ENCODE measurements at places on chromosomes 1 and 21. TPM values are rescaled to one million over a fixed set of nuclear protein-coding genes. Genes with fewer than 3 reads are reported as not detected.

Gene ELF3
- 59.7 TPM for polyA plus RNA-seq

Gene IGSF9
- polyA plus RNA-seq = 14.8 TPM

GRCh38 chr1:14118691-14119485 is 418.9 kb downstream of the PRDM2 start:
- no peaks in the 10 kb centered on the region for H3K4me1 ChIP-seq
- no peaks in the 10 kb centered on the region for H3K27me3 ChIP-seq
- no peak overlapping the region for H3K4me3 ChIP-seq

DNA sequence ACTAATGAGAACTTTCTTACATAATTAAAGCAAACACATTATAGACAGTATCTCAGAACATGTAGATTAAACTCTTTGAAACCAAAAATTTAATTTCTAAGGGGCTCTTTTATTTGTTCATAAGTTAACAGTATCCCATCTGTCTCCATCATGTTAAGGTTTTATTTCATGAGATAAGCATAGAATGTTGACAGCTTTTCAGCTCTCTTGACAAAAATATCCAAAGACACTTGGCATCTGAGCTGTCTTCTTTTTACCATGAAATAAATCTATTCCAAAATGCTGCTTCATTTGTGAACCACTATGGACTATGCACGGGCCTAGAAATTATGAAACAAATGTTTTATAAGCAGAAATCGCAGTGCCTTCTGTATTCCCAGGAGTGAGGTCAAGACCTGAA is 45.2 kb downstream of the SCYL3 start:
- H3K27me3 ChIP-seq = no peaks in the 10 kb centered on the region
- no peaks in the 10 kb centered on the region for H3K36me3 ChIP-seq
- H3K27ac ChIP-seq = no peak overlapping the region
- no peak overlapping the region for H3K4me3 ChIP-seq
- no peak for DNase-seq

DNA sequence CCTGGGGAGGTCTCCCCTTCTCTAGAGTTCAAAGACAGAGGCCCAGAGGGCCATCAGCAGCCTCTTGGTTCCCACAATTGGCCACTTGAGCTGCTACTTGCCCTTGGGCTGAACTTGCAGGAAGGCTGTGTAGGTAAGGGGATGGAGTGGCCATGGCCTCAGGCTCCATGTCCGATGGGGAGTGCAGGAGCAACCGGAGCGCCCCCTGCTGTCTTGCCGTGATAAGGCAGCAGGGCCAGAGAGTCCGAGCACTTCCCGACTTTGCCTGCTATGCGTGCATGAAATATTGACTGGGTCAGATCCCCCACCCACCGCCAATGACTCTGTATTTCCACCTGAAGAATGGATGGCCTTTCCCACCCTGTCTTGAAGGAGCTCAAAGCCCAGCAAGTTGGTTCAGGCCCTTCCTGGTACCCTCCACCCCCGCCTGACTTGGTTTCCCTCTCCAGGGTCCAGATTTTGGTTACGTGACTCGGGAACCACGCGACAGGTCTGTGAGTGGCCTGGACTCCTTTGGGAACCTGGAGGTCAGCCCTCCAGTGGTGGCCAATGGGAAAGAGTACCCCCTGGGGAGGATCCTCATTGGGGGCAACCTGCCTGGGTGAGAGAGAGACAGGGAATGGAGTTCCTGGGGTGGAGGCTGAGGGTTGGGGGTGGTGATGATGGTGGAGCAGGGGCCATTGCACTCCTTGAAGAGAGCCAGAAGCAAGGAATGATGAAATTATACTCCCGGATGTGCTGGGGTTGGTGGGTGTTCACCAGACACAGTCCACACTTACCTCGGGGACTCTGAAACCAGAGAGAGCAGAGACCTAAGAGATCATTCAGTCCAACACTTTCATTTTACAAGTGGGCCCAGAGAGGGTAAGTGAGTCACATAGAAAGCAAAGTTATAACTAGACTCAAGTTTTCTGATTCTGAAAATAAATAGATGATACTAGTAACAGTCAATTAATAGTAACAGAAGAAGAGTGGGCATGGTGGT is 25.6 kb downstream of the PADI3 start:
- no peak overlapping the region for H3K27ac ChIP-seq
- no peaks in the 10 kb centered on the region for H3K27me3 ChIP-seq
- H3K36me3 ChIP-seq = no peaks in the 10 kb centered on the region
- DNase-seq = peak; percentile 52
- peaks cover 10% of the 10 kb centered on the region for H3K4me1 ChIP-seq

Gene ETV3
- 22.6 TPM for polyA plus RNA-seq

- H3K36me3 ChIP-seq = no peaks in the 10 kb centered on the region
- peak; percentile 28 for DNase-seq
- H3K27ac ChIP-seq = no peak overlapping the region
- no peak overlapping the region for H3K4me3 ChIP-seq
- no peaks in the 10 kb centered on the region for H3K27me3 ChIP-seq
- H3K4me1 ChIP-seq = peaks cover 6% of the 10 kb centered on the region
These were observed 50.8 kb downstream of the CHD5 start for GRCh38 chr1:6129313-6129712.

Gene PRAMEF13
- not detected for polyA plus RNA-seq

Gene SLAMF8
- polyA plus RNA-seq = 0.46 TPM

Gene C1orf226
- 4.0 TPM for polyA plus RNA-seq

DNA sequence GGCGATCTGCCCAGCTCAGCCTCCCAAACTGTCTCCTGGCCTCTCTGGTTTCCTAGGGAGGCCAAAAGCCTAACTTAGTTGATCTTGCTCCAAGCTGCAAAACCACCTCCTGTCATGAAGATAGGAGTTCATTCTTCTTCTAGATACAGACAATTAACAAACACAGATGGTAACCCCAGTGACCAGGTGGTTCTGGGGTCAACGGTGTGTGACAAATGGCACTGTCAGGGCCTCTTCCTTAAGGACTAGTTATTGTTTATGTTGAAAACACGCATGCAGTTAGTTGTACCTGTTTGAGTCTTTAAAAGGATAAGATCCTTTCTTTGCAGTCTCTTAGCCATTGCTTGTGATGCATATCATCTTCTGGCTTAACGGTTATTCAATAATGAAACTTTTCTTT is 4.6 kb upstream of the UMODL1 start:
- H3K27ac ChIP-seq = no peak overlapping the region
- no peak for DNase-seq
- peaks cover 13% of the 10 kb centered on the region for H3K4me1 ChIP-seq
- no peaks in the 10 kb centered on the region for H3K36me3 ChIP-seq
- no peak overlapping the region for H3K4me3 ChIP-seq

DNA sequence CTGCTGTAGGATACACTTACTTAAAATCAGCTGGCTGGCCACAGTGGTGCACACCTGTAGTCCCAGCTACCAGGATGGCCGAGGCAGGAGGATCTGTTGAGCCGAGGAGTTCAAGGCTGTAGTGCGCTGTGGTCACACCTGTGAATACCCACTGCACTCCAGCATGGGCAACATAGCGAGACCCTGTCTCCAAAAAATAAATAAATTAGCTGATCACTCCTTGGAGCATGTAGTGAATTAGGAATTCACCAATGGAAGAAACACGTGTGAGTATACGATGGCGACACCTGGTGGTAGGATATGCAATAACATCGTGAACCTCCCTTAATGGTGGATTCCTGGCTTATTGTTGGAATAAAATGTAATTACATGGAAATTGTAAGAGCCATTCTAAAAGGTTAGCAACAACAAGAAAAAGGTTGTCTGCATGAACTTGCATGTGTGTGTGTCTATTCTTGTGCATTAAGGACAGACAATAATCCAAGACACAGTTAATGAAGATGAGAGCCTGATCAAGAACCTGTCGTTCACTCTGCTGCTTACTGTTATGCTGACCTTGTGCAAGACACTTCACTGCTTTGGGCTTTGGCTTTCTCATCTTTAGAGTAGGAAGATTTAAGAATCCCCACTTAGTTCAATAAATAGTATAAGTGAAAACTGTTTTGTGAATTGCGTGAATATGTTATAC is 38.6 kb upstream of the COX20 start:
- no peak overlapping the region for H3K27ac ChIP-seq
- no peaks in the 10 kb centered on the region for H3K36me3 ChIP-seq
- H3K27me3 ChIP-seq = no peaks in the 10 kb centered on the region
- DNase-seq = no peak
- no peak overlapping the region for H3K4me3 ChIP-seq

DNA sequence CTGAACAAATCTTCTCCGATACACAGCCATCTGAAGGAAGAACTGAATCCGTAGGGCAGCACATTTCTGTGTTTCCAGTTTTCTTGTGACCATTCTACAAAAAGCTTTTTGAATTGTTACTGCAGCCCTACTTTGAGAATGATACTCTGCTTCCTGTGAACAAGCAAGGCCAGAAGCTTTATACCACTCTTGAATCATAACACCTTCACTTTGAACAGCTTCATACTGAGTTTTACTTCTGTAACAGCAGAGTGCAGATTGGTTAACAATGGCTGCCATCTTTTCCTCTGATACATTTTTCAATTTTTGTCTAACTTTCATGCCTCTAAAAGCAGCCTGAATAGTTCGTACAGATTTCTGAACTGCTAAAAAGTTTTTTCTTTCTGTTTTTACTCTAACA is 33.6 kb upstream of the F13B start:
- no peak overlapping the region for H3K27ac ChIP-seq
- H3K36me3 ChIP-seq = no peaks in the 10 kb centered on the region
- no peaks in the 10 kb centered on the region for H3K27me3 ChIP-seq
- no peaks in the 10 kb centered on the region for H3K4me1 ChIP-seq
- DNase-seq = no peak

Gene AMY2A
- not detected for polyA plus RNA-seq

GRCh38 chr1:63475761-63476160 is 47.3 kb downstream of the ITGB3BP start:
- H3K4me3 ChIP-seq = no peak overlapping the region
- DNase-seq = no peak
- no peaks in the 10 kb centered on the region for H3K36me3 ChIP-seq
- H3K27ac ChIP-seq = no peak overlapping the region

Gene UTS2
- 0.26 TPM for polyA plus RNA-seq

- no peaks in the 10 kb centered on the region for H3K36me3 ChIP-seq
- no peak overlapping the region for H3K4me3 ChIP-seq
- no peaks in the 10 kb centered on the region for H3K27me3 ChIP-seq
- H3K4me1 ChIP-seq = peaks cover 26% of the 10 kb centered on the region
These were observed 118.3 kb downstream of the TGFB2 start for GRCh38 chr1:218463194-218464156.

DNA sequence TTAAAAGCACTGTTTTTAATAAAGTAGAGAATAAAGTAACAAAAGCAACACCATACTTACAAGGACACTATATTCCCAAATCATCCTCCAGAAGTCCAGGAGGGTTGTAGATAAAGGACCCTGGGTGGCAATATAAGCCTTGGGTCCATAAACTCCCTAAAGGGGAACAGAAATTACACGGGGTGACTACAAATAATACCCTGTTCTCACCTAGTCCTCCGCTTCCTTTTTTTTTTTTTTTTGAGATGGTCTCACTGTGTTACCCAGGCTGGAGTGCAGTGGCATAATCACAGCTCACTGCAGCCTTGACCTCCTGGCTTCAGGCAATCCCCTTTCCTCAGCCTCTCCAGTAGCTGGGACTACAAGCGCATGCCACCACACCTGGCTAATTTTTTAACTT is 13.1 kb downstream of the PTPN22 start:
- H3K27me3 ChIP-seq = no peaks in the 10 kb centered on the region
- no peaks in the 10 kb centered on the region for H3K36me3 ChIP-seq
- H3K27ac ChIP-seq = no peak overlapping the region

DNA sequence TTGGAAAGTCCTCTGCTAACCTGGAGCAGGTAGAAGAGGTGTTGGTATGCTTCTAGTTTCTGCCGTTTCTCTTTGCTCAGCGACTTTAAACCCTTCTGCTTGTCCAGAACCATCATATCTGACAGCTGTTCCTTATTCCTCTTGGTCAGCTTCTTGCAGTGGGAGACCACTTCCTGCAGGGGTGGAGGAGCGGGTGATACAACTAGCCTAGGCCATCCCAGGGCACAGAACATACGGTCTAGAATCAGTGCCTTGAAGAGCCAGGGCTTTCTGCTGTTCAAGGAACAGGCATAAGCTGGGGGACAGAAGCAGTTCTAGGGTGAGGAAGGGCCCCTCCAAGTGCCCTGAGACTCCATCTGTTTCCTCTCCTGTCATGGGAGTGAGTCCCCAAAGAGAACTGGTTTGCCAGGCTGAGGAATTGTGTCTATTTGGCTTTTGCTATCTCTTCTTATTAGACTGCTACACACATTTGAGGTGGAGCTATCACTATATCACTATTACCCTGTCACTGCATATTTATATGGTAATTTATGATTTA is 32.5 kb downstream of the IQGAP3 start:
- DNase-seq = no peak
- H3K27ac ChIP-seq = no peak overlapping the region
- H3K4me1 ChIP-seq = no peaks in the 10 kb centered on the region
- H3K36me3 ChIP-seq = peaks cover 4% of the 10 kb centered on the region
- no peak overlapping the region for H3K4me3 ChIP-seq
- no peaks in the 10 kb centered on the region for H3K27me3 ChIP-seq

GRCh38 chr1:182120411-182121258 is 59.1 kb upstream of the ZNF648 start:
- no peak overlapping the region for H3K4me3 ChIP-seq
- H3K4me1 ChIP-seq = no peaks in the 10 kb centered on the region
- DNase-seq = no peak
- H3K36me3 ChIP-seq = no peaks in the 10 kb centered on the region
- no peaks in the 10 kb centered on the region for H3K27me3 ChIP-seq

Gene TMEM240
- polyA plus RNA-seq = 4.1 TPM

GRCh38 chr1:84582802-84583587 is 8.8 kb upstream of the CTBS start:
- H3K27me3 ChIP-seq = no peaks in the 10 kb centered on the region
- no peaks in the 10 kb centered on the region for H3K4me1 ChIP-seq
- no peak overlapping the region for H3K27ac ChIP-seq
- no peak overlapping the region for H3K4me3 ChIP-seq

GRCh38 chr1:220526294-220526693 is 1.6 kb upstream of the MARK1 start:
- H3K4me1 ChIP-seq = no peaks in the 10 kb centered on the region
- peaks cover 23% of the 10 kb centered on the region for H3K27me3 ChIP-seq

Gene CYP4Z1
- polyA plus RNA-seq = 0.43 TPM

Gene GPATCH3
- polyA plus RNA-seq = 13.5 TPM

- H3K4me3 ChIP-seq = no peak overlapping the region
- DNase-seq = no peak
- no peaks in the 10 kb centered on the region for H3K27me3 ChIP-seq
- peaks cover 72% of the 10 kb centered on the region for H3K4me1 ChIP-seq
These were observed 22.1 kb upstream of the SLC44A3 start for GRCh38 chr1:94798054-94798453.
